T-cell (primary cell): ENCODE measurements at places on chromosomes 2 and 18. TPM values are rescaled to one million over a fixed set of nuclear protein-coding genes. Genes with fewer than 3 reads are reported as not detected.
A peak's percentile ranks its signal among the peaks of the same experiment; 100 is the strongest.

DNA sequence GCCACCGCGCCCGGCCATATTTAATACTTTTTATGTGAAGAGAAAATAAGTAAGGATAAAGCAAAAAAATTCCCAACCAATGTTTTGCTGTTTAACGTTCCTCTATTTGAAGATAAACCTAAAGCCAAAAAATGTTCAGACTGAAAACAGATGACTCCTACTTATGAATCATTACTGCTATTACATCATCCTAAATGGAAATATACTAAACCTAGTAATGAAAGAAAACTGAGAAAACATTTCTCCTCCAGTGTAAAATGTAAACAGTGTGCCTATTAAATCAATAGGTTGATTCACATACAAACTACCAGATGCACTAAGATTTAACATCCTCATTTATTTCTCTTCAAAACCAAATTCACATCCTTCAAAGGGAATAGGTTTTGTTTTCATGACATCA lies 43.5 kb downstream of the CWC22 start:
- no peaks in the 10 kb centered on the region for H3K27me3 ChIP-seq
- DNase-seq, result no peak
- H3K27ac ChIP-seq, result no peak overlapping the region
- no peaks in the 10 kb centered on the region for H3K4me1 ChIP-seq
- H3K36me3 ChIP-seq, result peaks cover 34% of the 10 kb centered on the region
- H3K4me3 ChIP-seq, result no peak overlapping the region

DNA sequence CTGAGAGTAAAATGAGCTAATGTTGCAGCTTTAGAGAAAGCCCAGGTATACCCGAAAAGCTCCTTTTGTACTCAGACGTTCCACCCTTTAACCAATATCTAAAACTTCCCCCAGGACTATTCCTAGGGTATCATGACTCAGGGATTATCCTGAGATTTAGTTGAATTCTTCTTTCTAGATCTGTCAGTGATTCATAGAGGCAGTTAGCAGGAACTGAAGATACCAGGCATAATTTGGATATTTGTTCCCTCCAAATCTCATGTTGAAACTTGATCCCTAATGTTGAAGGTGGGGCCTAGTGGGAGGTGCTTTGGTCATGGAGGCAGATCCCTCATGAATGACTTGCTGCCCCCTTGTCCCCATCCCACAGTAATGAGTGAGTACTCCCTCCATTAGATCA lies 161.2 kb upstream of the LRP1B start:
- no peaks in the 10 kb centered on the region for H3K36me3 ChIP-seq
- no peak overlapping the region for H3K4me3 ChIP-seq
- H3K27ac ChIP-seq, result no peak overlapping the region
- DNase-seq, result no peak

DNA sequence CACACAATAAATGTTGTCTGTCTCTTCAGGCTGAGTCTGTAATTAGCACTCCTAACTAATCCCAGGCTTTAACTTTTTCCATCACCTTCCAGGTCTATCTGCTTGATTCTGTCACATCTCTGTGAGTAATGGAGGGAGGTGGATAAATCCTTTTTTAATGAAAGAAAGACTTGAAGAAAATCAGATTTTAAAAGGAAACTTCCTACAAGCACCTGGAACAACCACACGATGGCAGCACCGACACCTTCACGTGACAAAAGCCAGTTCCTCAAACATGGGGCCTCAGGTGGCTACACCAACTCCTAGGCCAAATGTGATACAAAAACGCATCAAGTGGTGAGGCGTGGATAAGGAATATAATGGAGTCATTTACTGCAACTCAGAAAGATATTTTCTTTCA lies 41.8 kb downstream of the TGFBRAP1 start:
- peak; percentile 50 for DNase-seq
- H3K36me3 ChIP-seq, result peaks cover 82% of the 10 kb centered on the region
- H3K4me3 ChIP-seq, result no peak overlapping the region
- H3K27me3 ChIP-seq, result no peaks in the 10 kb centered on the region

- H3K4me3 ChIP-seq, result peak overlapping the region; percentile 61
- peaks cover 4% of the 10 kb centered on the region for H3K36me3 ChIP-seq
- no peak for DNase-seq
- peaks cover 48% of the 10 kb centered on the region for H3K4me1 ChIP-seq
- peaks cover 17% of the 10 kb centered on the region for H3K27me3 ChIP-seq
- H3K27ac ChIP-seq, result no peak overlapping the region
These were observed 720 bp downstream of the LBX2 start for GRCh38 chr2:74498500-74499266.

Gene EDAR
- 7.4 TPM for total RNA-seq

Gene BOLL
- total RNA-seq, result not detected

DNA sequence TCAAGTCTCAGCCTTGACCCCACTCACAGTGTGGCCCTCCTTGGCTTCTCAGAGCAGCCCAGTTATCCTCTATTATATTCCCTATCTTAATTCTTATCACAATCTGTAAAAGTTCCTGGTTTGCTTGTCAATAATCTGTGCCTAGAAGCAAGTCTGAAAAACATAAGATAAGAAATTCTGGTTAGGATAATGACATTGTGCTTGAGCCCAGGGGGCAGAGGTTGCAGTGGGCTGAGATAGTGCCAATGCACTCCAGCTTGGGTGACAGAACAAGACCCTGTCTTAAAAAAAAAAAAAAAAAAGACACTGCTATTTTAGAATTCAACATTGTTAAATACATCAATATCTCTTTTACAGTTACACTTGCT lies 63.9 kb downstream of the TMEM131 start:
- DNase-seq, result no peak
- no peak overlapping the region for H3K4me3 ChIP-seq
- H3K4me1 ChIP-seq, result no peaks in the 10 kb centered on the region
- no peaks in the 10 kb centered on the region for H3K36me3 ChIP-seq
- H3K27ac ChIP-seq, result no peak overlapping the region

Gene KIAA2012
- not detected for total RNA-seq
